ENCODE measurements at places on chromosomes 12 and 14. TPM values are rescaled to one million over a fixed set of nuclear protein-coding genes. Genes with fewer than 3 reads are reported as not detected.
A peak's percentile ranks its signal among the peaks of the same experiment; 100 is the strongest.

GRCh38 chr12:59446116-59446515, 149.7 kb upstream of the SLC16A7 start:
- DNase-seq: no peak
- H3K27ac ChIP-seq: no peak overlapping the region
- H3K4me1 ChIP-seq: no peaks in the 10 kb centered on the region
- peaks cover 11% of the 10 kb centered on the region for H3K27me3 ChIP-seq
- no peaks in the 10 kb centered on the region for H3K36me3 ChIP-seq
- H3K4me3 ChIP-seq: no peak overlapping the region

DNA sequence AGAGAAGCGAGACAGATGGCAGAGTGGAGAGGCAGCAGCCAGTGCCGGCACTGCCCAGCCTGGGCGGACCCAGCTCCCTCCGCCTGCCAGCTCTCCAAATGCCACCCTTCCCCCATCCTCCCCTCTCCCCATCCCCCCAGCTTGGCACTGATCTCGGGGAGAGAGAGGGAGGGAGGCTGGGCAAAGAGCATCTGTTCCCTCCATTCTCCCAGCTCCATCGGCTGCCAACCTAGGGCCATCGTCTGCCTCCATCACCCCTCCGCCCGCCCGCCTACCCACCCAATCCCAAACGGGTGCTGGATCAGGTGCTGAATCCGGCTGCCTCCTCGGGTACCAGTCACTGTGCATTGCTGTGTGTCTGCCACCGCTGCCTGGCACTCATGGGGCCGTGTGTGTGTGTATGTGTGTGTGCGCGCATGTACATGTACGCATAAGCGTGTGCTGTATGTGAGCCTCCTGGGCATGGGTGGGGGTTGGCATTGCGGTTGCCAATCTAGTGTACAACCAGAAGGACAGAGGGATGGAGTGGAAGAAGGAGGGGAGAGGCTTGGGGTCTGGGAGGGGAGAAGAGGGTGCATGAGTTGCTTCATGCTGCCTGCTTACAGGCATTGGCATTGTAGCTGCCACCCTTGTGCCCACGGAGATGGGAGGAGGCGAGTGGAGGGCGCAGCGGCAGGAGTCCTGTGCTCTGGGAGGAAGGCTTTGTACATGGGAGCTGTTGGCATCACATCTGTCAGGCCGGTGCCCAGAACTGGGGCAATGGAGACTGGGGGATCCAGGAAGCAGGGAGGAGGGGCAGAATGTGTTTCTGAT, 38.4 kb downstream of the ZFHX2 start:
- peaks cover 3% of the 10 kb centered on the region for H3K4me1 ChIP-seq
- no peak overlapping the region for H3K4me3 ChIP-seq
- H3K27me3 ChIP-seq: no peaks in the 10 kb centered on the region
- H3K36me3 ChIP-seq: peaks cover 3% of the 10 kb centered on the region
- H3K27ac ChIP-seq: no peak overlapping the region
- DNase-seq: no peak

The SDR9C7 gene
- total RNA-seq: not detected

- no peak overlapping the region for H3K4me3 ChIP-seq
- H3K4me1 ChIP-seq: peaks cover 19% of the 10 kb centered on the region
- H3K27me3 ChIP-seq: no peaks in the 10 kb centered on the region
- no peaks in the 10 kb centered on the region for H3K36me3 ChIP-seq
- no peak for DNase-seq
Observed at GRCh38 chr12:121120323-121120722, 12.4 kb upstream of the P2RX7 start.

DNA sequence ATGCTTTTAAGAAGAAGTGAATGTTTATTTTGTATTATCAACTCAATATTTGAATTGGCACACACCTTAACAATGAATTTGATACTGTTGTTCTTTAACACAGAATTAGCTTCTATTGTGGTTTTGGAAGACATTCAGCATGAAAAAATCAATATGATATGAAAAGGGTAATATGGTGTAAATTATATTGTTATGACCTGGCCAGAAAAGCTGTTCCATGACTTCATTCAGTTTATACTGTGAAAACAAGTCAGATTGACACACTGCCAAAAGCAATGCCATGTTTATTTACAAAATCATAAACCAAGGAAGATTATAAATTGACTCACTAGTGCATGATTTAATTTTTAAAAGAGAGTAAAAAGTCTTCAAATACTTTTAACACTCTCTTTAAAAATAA, 851.4 kb upstream of the SEL1L start:
- H3K4me3 ChIP-seq: no peak overlapping the region
- H3K36me3 ChIP-seq: no peaks in the 10 kb centered on the region
- H3K4me1 ChIP-seq: no peaks in the 10 kb centered on the region

The KCNA5 gene
- total RNA-seq: not detected

GRCh38 chr14:103528146-103528586, 830 bp upstream of the TRMT61A start:
- H3K27ac ChIP-seq: peak overlapping the region; percentile 87
- H3K4me1 ChIP-seq: peaks cover 34% of the 10 kb centered on the region
- no peak for DNase-seq
- H3K27me3 ChIP-seq: peaks cover 5% of the 10 kb centered on the region
- peak overlapping the region; percentile 97 for H3K4me3 ChIP-seq
- peaks cover 6% of the 10 kb centered on the region for H3K36me3 ChIP-seq

The ACRBP gene
- 2.3 TPM for total RNA-seq

DNA sequence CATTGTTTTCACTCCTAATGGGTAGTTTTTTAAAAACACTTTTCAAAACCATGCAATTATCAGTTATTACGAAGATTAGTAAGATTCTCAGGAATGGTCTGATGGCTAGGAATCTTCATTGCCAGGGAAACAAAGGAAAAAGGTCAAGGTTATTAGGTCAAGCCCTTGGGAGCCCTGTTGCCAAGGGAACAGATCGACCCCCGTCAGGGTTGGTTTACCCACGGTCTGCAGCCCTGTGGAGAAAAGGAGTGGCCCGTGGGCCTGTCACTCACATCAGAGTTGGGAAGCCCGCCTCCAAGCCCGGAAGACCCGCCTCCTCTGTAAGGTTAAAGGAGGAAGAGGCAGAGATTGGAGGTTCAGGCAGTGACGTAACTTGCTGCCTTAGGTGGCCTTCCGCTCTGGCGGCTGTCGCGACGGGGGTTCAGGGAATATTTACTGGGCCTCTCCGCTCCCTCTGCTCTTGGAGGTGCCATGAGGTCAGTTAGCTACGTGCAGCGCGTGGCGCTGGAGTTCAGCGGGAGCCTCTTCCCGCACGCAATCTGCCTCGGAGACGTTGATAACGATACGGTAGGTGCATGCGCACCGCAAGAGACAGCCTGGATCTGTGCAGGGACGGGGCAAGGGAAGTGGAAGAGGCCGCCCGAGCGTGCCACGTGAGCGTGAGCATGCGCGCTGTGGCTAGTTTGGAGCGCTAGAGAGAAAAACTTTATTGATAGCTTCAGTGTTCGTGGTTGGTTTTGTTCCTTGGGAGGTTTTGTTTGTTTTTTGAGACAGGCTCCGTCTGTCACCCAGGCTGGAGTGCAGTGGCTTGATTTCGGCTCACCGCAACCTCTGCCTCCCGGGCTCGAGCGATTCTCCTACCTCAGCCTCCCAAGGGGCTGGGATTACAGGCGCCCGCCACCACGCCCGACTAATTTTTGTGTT, at the start of gene ITFG2:
Gene ITFG2, plus strand, starts transcription at position 379 of the 924 bp plus-strand sequence. Its CDS starts 93 bp downstream, at position 472.
- peaks cover 9% of the 10 kb centered on the region for H3K36me3 ChIP-seq
- no peaks in the 10 kb centered on the region for H3K27me3 ChIP-seq
- peaks cover 25% of the 10 kb centered on the region for H3K4me1 ChIP-seq
- H3K27ac ChIP-seq: peak within 1 kb of the TSS; percentile 98
- DNase-seq: peak; percentile 98

The CCDC38 gene
- not detected for total RNA-seq

The ADAM21 gene
- 0.21 TPM for total RNA-seq

DNA sequence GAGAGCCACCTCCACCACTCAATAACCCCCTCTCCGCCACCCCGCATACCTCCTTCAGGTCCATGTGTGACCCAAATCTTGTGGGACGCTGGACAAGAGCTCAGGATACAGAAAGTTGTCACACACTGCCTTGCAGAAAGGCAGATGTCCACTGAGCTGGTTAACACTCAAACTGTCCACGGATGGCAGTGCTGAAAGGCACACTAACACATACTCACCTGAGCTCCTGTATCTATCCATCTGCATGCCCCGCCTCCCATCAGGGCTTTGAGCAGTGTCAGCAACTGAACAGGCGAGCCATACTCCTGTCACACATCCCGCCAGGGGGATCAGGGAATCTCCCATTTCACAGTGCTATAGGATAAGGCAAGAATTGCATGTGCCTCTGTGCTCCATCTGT, 642.0 kb downstream of the GALC start:
- no peak overlapping the region for H3K27ac ChIP-seq
- no peaks in the 10 kb centered on the region for H3K36me3 ChIP-seq
- no peaks in the 10 kb centered on the region for H3K4me1 ChIP-seq

The CLEC7A gene
- total RNA-seq: not detected

DNA sequence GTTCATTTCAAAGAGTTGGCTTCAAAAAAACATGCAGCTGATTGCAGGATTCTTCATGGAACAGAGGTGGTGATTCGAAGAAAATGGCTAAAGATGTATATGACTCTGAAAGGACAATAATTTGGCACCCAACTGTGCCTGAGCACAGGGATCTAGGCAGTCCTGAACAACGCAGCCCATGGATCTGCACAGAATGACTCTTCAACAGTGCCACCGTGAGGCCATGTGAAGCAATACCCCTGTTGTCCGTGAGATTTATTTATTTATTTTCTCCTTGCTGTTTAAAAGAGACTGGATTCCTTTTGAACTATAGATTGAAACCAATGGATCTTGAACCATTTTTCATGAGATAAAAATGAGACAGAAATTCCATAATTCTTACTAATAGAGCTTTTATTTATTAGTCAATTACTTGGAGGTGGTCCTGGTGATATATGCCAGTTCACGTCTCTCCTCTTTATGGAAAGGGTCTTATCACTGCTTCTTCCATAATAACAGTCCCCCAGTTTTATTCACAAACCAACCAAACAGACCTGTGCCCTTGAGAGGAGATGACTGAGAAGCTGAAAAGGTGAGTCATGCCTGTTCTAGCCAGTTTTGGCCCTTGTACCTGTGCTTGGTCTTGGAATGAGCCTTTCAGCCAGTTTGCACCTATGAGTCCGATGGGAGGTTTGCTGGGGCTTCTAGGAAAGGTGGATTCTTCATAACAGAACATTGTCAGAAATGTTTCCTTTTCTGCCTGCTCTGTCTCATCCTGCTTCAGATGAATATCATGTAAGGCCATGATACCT, 1598.3 kb downstream of the AACS start:
- H3K27me3 ChIP-seq: peaks cover 5% of the 10 kb centered on the region
- no peaks in the 10 kb centered on the region for H3K36me3 ChIP-seq
- H3K27ac ChIP-seq: no peak overlapping the region
- H3K4me1 ChIP-seq: no peaks in the 10 kb centered on the region
